ENCODE measurements at places on chromosomes 5 and 9.

DNA sequence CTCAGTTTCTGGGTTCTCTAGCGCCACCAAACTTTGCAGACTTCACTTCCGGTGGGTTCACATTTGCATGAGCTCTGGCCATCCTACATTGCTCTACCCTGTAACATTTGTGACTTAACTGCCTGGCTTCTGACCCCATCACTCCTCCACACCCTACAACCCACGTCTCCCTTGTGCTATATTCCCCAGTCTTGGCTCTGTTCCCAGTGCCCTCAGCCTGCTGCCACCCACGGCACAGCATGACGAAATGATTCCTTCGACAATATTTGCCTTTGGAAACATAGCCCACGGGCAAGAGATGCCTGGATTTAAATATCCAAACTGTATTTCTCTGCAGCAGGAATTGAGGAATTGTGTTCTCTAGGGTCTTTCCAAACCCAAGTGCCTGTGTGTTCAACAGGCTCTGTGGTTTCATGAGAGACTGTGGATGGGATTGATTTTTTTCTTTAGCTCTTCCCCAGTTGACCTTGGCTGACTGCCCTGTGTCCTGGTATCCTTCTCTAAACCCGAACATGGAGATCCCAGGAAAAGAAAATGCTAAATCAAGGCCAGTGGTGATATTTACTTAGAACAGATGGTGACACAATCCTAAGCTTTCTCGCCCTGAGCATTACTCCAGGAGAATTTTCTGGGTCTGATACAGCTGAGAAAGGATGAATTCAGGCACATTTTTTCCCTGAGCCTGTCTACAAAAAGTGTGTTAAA lies 44.4 kb upstream of the GRIA1 start:
- DNase-seq, result no peak

DNA sequence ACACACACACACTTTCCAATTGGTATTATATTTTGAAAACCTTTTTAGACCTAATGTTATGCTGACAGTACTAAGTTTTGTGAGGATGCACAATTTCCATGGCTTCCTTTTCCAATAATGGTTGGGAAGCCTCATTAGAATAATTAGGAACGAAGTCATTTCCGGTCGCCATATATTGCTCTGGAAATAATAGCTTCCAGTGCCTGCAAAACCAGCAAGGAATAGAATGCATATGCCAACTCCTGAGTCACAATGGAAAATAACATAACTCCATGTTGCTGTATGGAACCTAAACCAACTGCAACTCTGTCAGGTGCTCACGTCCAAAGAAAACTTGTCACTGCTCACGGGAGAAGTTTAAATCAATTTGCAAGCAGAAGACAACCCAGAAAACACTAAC lies 222.0 kb downstream of the EBF1 start:
- no peak for DNase-seq

GRCh38 chr9:95552814-95553546 lies 36.2 kb upstream of the PTCH1 start:
- DNase-seq, result no peak

- no peak for DNase-seq
Observed at GRCh38 chr9:93081081-93081529, 14.9 kb upstream of the CARD19 start.

DNA sequence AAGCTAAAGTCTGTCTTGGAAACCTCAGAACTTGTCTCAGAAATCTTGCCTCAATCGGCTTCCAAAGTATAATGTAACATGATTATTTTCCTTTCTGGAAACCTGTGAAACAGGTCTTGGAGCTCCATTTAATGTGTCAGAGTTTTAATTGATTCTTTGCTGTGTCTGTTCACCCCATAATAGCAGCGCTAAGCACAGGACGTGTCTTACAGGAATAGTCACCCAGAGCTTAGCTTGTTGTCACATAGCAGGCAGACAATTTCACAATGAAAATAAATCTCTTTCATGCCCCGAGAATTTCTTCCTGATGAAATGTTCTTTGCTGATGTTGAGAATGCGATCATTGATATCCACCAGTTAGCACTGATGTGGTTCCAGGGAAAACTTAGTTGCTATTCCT lies 40.2 kb upstream of the PTPN3 start:
- DNase-seq, result no peak

- no peak for DNase-seq
Observed at GRCh38 chr5:142722146-142722545, 36.3 kb upstream of the FGF1 start.

DNA sequence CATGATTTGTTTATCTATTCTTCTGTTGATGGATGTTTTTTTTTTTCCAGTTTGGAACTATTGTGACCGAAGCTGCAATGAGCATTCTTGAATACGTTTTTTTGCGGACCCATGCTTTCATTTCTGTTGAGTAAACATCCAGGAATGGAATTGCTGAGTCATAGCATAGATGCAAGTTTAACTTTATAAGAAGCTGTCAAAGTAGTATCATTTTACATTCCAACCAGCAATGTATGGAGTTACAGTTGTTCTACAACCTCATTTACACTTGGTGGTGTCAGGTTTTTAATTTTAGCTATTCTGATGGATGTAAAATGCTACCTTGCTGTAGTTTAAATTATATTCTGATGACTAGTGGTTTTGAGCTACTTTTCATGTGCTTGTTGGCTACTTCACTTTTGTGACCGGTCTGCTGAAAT lies 49.0 kb downstream of the NPR3 start:
- DNase-seq, result no peak

DNA sequence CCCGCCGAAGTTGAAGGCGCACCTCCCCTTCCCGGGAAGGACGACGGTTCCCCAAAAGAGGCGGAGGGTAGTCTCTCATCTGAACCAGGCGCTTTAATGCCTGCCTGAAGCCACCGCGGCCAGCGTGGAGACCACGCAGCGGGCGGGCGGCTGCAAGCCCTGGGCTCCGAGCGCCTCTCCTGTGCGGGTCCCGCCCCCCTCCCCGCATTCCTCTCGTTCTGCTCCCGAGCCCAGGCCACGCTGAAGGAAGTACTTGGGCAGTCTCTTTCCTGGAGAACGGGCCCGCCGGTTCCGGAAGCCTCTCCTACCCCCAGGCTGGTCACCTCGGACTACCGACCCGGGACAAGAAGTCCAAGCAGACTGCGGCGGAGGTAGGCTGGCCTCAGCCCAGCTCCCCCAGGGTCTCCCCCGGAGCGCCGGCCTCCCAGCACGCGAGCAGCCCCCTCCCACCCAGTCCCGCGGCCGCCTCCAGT lies 571 bp downstream of the PPIC start:
- no peak for DNase-seq

GRCh38 chr9:125415583-125416460 lies 154.2 kb downstream of the GAPVD1 start:
- DNase-seq, result no peak

DNA sequence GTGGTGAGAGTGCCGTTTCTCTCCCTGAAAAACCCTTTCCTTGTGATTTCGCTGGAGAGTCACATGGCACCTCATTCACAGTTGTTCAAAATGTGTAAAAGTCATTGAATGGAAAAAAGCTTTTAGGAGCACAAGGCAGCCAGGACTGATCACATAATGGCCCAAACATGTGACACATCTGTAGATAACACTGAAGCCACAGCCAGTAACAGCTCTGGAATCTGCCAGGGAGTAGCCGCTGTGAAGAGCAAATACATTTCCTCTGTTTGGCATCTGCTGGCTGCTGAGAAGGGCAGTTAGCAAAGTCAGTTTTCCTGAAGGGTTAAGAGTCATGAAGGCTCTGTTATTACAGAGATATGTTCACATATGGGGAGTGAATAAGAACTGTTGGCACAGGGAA lies 271.8 kb downstream of the NNT start:
- DNase-seq, result no peak

DNA sequence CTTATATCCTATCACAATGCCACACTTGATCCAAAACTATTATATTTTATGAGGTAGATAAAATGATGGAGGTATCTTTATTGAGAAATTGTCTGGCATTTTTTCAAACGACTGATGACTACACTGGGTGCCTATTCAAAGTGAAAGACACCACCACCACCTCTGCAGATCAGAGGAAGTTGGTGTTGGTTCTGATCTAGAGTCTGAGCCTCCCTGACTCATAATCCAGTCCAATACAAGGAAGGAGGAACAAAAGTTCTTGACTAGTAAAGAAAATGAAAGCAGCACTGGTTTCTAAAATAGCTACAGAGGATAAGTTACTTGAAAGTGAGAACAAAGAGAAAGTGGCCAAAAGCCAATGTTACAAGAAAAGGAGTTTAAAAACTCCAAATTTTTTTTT lies 139.9 kb downstream of the RFX3 start:
- no peak for DNase-seq

DNA sequence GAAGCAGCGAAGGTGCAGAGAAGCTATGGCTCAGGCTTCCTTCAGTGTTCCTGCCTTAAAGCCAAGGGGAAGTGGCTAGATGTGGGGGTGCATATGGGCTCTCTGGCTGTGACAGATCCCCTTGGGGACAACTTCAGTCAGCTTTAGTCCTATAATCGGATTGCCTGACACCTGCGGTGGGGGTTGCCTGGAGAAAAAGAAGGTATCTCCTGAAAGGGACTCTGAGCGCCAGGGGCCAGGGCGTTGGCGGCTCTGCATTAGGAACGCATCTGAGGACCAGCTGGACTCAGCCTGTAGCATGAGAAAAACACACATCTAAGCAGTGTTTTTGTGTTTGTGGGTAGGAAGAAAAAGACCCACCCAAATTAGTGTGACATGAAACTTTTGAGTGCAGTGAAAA lies 84.3 kb upstream of the OTULINL start:
- DNase-seq, result no peak

GRCh38 chr9:126450668-126451205 lies 124.1 kb downstream of the MVB12B start:
- no peak for DNase-seq

DNA sequence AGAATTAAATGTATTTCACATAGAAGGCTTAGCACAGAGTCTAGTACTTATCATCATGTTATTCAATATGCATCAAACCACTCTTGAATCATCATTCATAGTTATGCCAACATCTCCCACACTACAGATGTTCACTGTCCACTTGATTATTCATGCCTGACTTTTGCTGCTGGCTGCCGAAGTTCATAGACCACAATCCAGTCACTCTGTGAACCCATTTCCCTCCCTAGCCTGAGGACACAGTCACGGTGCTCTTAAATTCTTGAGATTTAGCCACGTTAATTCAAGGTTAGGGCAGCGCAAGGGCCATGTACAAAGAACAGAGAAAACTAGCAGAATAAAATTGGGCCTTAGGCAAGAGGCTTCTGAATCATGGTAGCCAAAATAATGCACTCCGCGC lies 32.4 kb downstream of the ABCA1 start:
- DNase-seq, result no peak

- no peak for DNase-seq
Observed at GRCh38 chr9:114884787-114885452, 45.5 kb downstream of the TNFSF8 start.

- DNase-seq, result no peak
Observed at GRCh38 chr5:76930083-76930482, 22.8 kb upstream of the CRHBP start.

GRCh38 chr5:145478651-145479050 lies 356.5 kb downstream of the PRELID2 start:
- no peak for DNase-seq

DNA sequence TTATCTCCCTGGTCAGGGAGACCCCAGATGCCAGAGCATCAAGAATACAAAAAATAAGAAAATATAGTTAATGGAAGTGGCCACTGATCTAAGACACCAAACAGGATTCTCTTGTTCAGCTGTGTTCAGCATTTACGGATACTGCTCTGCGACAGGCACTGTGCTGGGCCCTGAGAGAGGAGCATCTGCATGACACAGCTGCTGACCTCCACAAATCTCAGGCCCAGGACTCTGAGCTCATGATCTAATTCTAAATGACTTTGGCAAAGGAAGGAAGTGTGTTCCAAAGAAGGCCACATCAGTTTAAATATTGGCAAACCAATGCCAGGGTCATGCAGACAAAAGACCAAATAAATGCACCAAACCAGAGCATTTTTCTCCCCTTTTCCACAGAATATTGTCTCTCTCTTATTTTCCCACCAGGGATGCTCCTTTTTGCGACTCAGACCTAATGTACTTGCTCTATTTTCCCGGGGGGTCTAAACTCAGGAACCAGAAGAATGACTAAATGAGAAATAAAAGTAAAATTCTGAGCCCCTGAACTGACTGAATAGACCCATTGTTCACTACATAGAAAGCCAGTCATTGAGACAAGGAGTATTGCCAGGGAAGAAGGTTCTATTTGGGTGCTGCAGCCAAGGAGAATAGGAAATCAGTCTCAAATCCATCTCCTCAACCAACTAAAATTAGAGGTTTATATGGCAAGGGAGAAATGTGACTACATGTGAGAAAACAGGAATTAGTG lies 1.4 kb upstream of the AGGF1 start:
- no peak for DNase-seq

- DNase-seq, result peak; percentile 69
Observed at GRCh38 chr9:75063556-75064305, 24.2 kb downstream of the NMRK1 start.

DNA sequence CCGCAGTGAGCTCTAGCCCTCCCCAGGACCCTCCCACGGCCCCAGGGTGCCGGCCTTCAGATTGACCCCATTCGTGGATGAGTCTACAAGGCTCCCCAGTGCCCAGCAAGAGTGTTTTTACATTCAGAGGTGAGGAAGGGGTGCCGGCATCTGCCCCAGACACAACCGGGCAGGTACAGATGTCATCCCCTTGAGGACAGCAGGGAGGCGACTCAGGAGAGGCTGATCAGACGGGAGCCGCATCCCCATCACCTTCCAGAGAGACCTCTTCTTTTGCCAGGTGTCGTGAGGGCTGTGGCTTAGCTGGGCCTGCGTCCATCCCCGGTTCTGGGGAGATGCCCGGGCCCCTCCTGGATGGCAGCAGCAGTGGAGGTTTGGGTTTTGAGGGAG lies 4.3 kb upstream of the LRRC14B start:
- DNase-seq, result no peak

GRCh38 chr9:100652850-100653249 lies 75.0 kb downstream of the CAVIN4 start:
- DNase-seq, result no peak
